ENCODE measurements at places on chromosomes 3 and 15.

- no peak for DNase-seq
Observed at GRCh38 chr15:81043281-81043934, 42.7 kb downstream of the TLNRD1 start.

- DNase-seq = no peak
Observed at GRCh38 chr15:101795455-101795854, 7.9 kb upstream of the OR4F6 start.

- DNase-seq = no peak
Observed at GRCh38 chr3:73999501-73999900, 374.8 kb upstream of the PDZRN3 start.

DNA sequence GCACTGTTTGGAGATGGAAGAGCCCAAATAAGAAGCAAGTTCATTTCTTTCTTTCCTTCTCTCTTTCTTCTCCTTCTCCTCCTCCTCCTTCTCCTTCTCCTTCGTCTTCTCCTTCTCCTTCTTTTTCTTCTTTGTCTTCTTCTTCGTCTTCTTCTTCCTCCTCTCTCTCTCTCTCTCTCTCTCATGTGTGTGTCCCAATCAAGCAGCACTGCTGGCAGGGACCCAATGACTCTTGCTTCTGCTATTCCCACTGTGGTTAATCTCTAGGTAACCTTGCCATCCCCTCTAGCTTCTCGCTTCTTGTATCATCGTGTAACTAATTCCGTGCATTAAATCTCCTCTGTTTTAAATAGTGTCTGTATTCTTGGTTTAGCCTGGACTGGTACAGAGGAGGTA, 26.1 kb upstream of the ZNF280D start:
- no peak for DNase-seq

Data from stimulated activated naive CD8-positive, alpha-beta T cell treated with anti-CD3 and anti-CD28 coated beads, Interleukin-15, amount 100 ng/mL, for 72 hours (primary cell).